ENCODE measurements at places on chromosomes 7 and 10. TPM values are rescaled to one million over a fixed set of nuclear protein-coding genes. Genes with fewer than 3 reads are reported as not detected.
A peak's percentile ranks its signal among the peaks of the same experiment; 100 is the strongest.

Gene C10orf90
- total RNA-seq: not detected

Gene BBS9
- 27.0 TPM for total RNA-seq

Gene SFTPD
- not detected for total RNA-seq

DNA sequence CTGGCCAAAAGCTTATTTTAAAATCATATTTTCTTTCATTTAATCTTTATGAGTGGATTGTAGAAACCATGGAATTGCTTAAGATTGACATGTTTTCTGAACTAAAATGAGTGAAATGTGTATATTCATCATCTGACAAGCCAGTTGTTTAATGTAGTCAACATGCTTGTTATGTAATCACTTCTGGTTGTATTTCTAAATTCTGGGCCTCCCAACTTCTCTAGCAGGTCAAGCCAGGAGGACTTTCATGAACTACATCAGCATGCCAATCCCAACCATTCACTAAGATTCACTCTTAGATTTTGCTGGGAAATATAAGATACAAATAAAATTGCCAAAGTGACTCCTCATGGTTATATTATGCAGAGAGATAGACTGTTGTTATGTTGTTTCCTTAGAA, 21.1 kb upstream of the MAP3K8 start:
- DNase-seq: no peak

DNA sequence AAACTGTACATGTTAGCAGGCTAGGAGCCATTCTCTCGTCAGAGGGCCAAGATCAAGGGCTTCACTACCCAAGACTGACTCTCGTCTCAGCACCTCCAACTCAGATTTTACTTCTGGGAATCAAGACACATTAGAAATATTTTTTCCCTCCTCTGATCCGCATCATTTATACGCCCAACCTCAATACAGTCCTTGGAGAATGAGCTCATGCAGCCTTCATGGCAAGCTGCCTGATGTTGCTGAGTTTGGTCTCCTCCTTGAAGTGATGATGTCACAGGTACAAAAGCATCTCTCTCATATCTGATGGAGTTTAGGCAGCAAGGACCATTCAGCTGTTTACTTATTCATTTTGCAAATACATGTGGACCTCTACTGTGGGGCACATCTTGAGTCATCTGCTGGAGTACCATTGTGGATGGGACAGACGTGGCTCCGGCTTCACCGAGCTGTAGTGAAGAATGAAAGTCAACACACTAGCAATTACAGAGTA, 114.0 kb downstream of the BMPER start:
- no peak for DNase-seq

- no peak for DNase-seq
Measured at GRCh38 chr10:125692601-125693523, 9.9 kb upstream of the TEX36 start.

GRCh38 chr10:52318136-52318701, 4.1 kb downstream of the DKK1 start:
- no peak for DNase-seq

DNA sequence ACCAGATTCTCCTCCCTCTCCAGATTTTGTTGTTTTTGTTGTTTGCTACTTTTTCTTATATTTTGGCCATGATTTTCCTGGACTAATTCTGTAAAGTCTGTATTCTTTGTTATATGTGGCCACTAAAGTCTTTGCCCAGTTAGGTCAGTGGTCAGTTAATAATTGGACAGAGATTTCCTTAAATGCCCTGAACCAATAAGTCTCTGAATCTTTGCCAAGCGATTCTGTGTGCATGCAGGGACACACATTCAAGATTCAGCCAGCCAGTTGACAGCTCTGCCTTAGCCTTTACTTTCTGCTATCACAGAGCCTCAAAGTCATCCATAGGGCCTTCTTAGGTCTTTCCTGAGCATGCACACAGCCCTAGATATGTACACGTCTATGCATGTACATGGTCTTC, 11.0 kb upstream of the COL17A1 start:
- DNase-seq: no peak

GRCh38 chr10:44937196-44938005, 22.2 kb upstream of the RASSF4 start:
- no peak for DNase-seq

DNA sequence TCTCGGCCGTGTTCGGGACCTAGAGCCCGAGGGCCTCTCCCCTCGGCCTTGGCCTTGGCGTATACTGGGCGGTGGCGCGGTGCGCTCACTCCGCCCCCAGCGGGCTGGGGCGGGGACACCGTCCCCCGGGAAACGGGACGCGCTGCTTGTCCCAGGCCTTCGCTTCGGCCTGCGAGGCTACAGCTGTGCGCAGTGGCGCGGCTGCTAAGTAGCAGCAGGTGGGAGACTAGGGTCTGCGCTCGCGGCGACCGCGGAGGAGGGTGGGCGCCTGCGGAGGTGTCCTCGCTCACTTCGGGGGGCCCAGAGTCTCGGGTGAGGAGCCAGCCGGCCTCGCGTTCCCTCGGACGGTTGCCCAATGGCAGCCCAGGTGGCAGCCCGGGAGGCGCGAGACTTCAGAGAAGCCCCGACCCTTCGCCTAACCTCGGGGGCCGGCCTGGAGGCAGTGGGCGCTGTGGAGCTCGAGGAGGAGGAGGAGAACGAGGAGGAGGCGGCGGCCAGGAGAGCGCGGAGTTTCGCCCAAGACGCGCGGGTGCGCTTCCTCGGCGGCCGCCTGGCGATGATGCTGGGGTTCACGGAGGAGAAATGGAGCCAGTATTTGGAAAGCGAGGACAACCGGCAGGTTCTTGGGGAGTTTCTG, at the start of gene DNAH11:
Gene DNAH11, plus strand, starts transcription at position 149 of the 637 bp plus-strand sequence. Its CDS starts 207 bp downstream, at position 356.
- no peak for DNase-seq

GRCh38 chr10:121574519-121575166, 23.6 kb downstream of the FGFR2 start:
- DNase-seq: no peak

DNA sequence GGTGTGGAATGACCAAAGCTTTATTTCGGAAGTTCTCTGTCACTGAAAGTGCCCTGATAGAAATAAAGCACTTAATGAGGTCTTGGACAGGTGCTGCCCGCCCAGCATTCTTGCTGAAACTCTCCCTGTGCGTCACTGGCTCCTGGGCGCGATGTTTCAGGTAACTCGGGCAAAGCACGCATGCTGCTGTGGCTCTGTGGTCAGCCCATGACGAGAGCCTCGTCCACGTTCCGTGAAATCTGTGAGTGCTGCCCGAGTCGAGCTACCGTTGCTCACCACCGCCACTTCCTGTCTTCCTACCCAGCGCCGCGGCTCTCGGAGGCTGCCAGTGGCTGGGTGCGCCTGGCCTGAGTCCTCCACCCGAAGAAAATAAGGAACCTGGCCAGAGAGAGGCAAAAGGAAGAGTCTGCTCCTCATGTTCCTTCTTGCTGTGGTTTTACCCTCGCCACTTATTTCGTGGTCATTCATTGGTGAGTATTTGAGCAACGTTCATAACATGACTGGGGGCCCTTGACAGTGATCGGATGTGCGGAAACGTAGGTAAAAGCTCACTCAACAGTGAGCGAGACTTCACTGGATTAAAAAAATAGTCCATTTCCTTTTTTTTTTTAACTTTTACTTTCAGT, 95.5 kb downstream of the MAP3K8 start:
- peak; percentile 87 for DNase-seq

DNA sequence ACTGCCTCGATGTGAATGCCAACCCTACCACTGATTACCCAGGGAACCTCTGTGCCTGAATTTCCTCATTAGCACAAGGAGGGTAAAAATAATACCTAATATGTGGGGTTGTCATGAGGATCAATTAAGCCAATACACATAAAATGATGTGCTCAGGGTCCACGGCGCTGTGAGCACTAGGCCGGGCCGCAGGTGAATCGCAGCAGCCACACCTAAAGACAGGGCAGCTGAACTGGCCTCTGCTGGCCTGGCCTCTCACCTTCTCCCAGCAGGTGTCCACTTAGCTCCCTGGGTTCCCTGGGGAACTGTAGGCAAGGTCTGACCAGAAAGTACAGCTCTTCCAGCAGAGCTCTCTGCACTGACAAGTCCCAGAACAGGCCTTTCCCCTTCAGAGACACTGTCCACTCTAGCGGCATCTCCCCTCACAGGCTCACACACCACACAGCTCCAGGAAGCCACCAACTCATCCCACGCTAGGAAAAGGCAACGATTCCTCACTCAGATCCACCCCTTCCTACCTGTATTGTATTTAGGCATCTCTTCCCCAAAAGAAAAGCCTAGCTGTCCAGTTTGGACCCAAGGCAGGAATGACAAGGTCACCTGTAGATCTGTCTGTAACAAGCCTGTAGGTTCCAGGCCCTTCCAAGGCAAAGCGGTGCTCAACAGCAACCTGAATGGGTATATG, 273.1 kb downstream of the USP6NL start:
- DNase-seq: no peak

Measured in CD4-positive, alpha-beta memory T cell (primary cell).